Prostate gland (tissue), 2 donors: ENCODE measurements at places on chromosomes 12 and 14.

DNA sequence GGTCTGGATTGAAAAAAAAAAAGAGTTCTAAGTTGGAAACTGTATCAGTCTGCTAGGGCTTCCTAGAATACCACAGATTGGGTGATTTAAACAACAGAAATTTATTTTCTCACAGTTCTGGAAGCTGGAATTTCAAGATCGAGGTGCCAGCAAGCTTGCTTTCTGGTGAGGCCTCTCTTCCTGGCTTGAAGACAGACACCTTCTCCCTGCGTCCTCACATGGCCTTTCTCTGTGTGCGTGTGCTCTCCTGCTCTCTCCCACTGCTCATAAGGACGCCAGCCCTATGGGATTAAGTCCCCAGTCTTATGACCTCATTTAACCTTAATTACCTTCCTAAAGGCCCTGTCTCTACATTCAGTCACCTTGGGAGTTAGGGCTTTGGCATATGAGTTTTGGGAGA, 215.5 kb downstream of the PIK3C2G start:
- DNase-seq: no peak

DNA sequence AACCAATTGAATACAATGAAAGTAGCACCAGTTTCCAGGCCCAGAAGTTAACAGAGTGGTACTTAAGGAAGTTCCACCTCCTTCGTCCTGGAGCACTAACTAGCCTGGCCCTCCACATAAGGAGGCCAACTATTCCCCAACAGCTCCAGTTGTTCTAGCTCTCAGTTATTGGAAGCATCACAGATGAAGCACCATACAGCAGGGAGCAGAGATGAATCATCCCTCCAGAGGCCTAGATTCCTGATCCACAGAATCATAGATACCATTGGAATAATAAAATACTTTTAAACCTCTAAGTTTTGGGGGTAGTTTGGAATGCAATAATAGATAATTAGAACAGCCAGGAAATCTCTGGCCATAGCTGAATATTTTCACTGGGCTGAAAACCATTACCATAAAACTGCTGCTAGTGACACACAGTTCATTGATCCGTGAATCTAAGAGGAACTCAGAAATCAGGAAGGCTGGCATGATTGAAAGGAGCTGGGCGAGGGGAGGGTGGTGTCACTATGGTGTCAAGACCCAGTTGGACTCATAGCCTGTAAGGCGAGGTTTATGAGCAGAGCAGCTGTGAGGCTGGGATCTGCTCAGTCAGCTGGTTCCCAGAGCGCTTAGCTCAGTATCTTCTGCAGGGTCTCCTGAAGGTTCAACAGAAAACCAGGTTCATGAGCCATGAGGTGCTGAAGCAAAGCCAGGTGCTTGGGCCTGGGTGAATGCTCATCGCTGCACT, 371.4 kb upstream of the TMTC1 start:
- no peak for DNase-seq

- DNase-seq: no peak
Measured at GRCh38 chr12:39541471-39541870, 78.1 kb downstream of the ABCD2 start.

GRCh38 chr12:51860986-51861385, 12.5 kb upstream of the FIGNL2 start:
- DNase-seq: no peak

- DNase-seq: no peak
Measured at GRCh38 chr14:33737446-33737845, 213.4 kb downstream of the EGLN3 start.

GRCh38 chr14:73741386-73741875, 27.2 kb upstream of the PNMA1 start:
- DNase-seq: no peak

GRCh38 chr14:56794088-56794556, 16.2 kb downstream of the OTX2 start:
- no peak for DNase-seq

- DNase-seq: no peak
Measured at GRCh38 chr14:98173305-98173704, 1098.7 kb downstream of the BCL11B start.

- no peak for DNase-seq
Measured at GRCh38 chr12:127780881-127781280, 486.1 kb upstream of the TMEM132C start.

DNA sequence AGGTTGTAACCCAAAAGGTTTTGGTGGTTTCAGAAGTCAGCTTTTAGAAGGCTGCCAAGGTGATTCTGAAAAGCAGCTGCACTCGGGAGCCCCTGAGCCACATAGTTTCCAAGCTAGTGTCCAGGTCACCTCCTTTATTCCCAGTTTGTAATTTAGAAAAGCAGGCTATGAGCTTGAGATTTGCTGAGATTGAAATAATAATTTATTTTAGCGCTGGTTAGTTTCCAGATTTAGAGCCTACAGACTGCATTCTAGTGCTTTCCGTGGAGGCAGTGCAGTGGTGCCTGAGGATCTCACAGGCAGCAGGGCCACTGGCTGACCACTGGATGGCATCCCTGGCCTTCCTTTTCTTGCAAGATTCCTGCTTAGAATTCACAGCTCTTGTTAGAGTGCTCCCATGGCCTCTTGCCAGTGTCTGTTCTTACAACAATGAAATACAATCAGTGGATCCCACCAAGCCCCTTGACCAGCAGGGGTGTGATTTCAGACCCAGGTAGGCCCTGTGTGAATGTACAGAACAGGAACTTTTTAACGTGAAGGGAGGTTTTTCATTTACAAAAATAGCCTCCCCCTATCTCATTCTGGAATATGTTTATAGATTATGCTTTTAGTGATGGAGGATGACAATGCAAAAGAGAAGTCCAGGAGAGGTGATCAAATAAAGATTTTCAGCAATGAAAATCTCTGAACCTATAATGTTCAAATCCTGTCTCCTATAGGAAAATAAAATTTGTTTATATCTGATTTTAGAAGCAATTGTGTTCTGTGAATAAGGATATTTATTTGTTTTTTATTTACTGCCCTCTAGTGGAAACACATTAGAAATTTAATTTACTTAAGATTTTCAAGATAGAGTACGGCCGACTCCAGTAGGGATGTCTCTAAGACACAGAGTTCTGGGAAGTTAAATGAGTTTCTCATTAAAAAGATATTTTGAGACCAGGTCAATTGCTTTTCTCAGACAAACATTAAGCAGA, 362.1 kb upstream of the STXBP6 start:
- DNase-seq: no peak

- DNase-seq: no peak
Measured at GRCh38 chr12:76503957-76504356, 55.6 kb downstream of the OSBPL8 start.

DNA sequence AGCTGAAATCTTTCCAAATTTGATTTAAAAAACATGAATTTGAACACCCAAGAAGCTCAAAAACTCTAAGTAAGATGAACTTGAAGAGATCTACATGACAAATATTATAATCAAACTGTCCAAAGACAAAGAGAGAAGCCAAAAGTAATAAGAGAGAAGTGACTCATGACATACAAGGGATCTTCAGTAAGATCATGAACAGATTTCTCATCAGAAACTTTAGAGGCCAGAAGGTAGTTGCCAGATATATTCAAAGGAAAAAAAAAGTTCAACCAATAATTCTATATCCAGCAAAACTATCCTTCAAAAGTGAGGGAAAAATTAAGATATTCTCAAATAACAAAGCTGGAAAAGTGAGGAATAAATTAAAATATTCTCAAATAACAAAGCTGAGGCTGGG, 35.1 kb upstream of the MMP19 start:
- DNase-seq: no peak

DNA sequence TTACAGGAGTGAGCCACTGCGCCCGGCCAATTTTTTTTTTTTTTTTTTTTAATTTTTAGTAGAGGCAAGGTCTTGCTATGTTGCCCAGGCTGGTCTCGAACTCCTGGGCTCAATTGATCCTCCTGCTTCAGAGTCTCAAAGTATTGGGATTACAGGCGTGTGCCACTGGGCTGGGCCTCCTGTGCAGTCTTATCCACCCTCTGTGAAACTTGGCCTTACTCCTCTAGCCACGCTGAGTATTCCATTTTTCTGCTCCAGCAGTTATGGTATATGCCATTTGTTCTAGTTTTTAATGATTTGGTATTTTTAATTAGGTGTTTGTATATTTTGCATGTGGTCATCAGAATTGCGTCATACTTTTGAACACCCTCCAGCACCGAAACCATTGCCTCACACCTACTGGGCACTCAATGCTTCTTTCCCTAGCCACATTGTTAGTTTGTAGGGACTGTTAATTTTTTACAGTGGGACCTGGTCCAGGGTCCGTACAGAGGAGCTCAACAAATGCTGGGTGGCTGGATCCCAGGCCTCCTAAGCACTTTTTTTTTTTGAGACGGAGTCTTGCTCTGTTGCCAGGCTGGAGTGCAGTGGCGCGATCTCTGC, 11.4 kb downstream of the RIOX1 start:
- DNase-seq: no peak

- DNase-seq: no peak
Measured at GRCh38 chr12:107992870-107993451, 136.1 kb upstream of the WSCD2 start.
